Activated CD4-positive, alpha-beta T cell treated with anti-CD3 and anti-CD28 coated beads, Interleukin-2, amount 10 ng/mL, durations not matched to agents 7 days and 5 days (primary cell): ENCODE measurements at places on chromosomes 3 and 15. TPM values are rescaled to one million over a fixed set of nuclear protein-coding genes. Genes with fewer than 3 reads are reported as not detected.

- H3K36me3 ChIP-seq, result peaks cover 44% of the 10 kb centered on the region
- no peaks in the 10 kb centered on the region for H3K27me3 ChIP-seq
- peaks cover 93% of the 10 kb centered on the region for H3K4me1 ChIP-seq
- H3K27ac ChIP-seq, result no peak overlapping the region
- DNase-seq, result no peak
Observed at GRCh38 chr15:66405007-66405406, 18.3 kb downstream of the MAP2K1 start.

The MTFMT gene
- 15.9 TPM for total RNA-seq

- H3K27me3 ChIP-seq, result peaks cover 7% of the 10 kb centered on the region
- H3K36me3 ChIP-seq, result no peaks in the 10 kb centered on the region
- H3K4me3 ChIP-seq, result no peak overlapping the region
- no peak for DNase-seq
Observed at GRCh38 chr3:64303881-64304280, 78.6 kb upstream of the PRICKLE2 start.

- H3K36me3 ChIP-seq, result no peaks in the 10 kb centered on the region
- H3K4me1 ChIP-seq, result peaks cover 6% of the 10 kb centered on the region
- H3K4me3 ChIP-seq, result no peak overlapping the region
- no peak for DNase-seq
- H3K27ac ChIP-seq, result no peak overlapping the region
- H3K27me3 ChIP-seq, result peaks cover 2% of the 10 kb centered on the region
Observed at GRCh38 chr15:55661428-55661827, 73.3 kb upstream of the PYGO1 start.

- no peaks in the 10 kb centered on the region for H3K4me1 ChIP-seq
- peaks cover 7% of the 10 kb centered on the region for H3K27me3 ChIP-seq
- H3K36me3 ChIP-seq, result no peaks in the 10 kb centered on the region
- H3K4me3 ChIP-seq, result no peak overlapping the region
- H3K27ac ChIP-seq, result no peak overlapping the region
- no peak for DNase-seq
Observed at GRCh38 chr3:56131974-56132590, 336.2 kb downstream of the ERC2 start.

The CLN6 gene
- total RNA-seq, result 57.6 TPM

DNA sequence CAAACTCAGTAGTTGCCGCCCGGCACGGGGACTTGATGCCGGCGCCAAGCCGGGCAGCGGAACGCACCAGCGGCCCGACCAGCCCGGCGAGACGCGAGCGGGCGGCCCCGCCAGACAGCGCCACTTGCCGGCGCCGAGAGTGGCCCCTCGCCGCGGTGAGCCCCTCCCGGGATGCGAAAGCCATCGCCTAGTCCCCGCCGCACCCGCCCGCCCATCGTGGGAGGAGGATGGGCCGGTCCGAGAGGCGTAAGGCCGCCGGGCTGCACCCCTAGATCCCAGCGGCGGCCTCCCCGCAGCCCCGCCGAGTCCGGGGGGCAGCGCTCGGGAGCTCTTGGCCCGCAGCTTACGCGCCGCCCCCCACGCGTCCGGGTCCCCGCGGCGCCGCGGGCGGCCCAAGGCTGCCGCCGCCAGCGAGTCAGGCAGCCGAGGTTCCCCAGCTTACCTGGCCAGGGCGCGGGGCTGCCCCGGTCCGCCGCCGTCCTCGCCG is 609 bp downstream of the GOLGA8A start:
- H3K27ac ChIP-seq, result peak overlapping the region; percentile 90
- H3K36me3 ChIP-seq, result peaks cover 23% of the 10 kb centered on the region
- H3K4me3 ChIP-seq, result peak overlapping the region; percentile 87
- peak; percentile 51 for DNase-seq
- peaks cover 23% of the 10 kb centered on the region for H3K4me1 ChIP-seq
- peaks cover 6% of the 10 kb centered on the region for H3K27me3 ChIP-seq

- H3K4me3 ChIP-seq, result no peak overlapping the region
- DNase-seq, result no peak
- peaks cover 27% of the 10 kb centered on the region for H3K4me1 ChIP-seq
- H3K27me3 ChIP-seq, result no peaks in the 10 kb centered on the region
- peak overlapping the region; percentile 86 for H3K27ac ChIP-seq
Observed at GRCh38 chr3:123584284-123584987, 417 bp downstream of the HACD2 start.

- peaks cover 5% of the 10 kb centered on the region for H3K27me3 ChIP-seq
- H3K27ac ChIP-seq, result no peak overlapping the region
- no peaks in the 10 kb centered on the region for H3K36me3 ChIP-seq
- H3K4me3 ChIP-seq, result no peak overlapping the region
- H3K4me1 ChIP-seq, result peaks cover 11% of the 10 kb centered on the region
Observed at GRCh38 chr3:196323016-196323415, 5.0 kb upstream of the DYNLT2B start.

GRCh38 chr15:49306551-49306950 is 116.5 kb upstream of the FGF7 start:
- no peaks in the 10 kb centered on the region for H3K4me1 ChIP-seq
- H3K4me3 ChIP-seq, result no peak overlapping the region
- peaks cover 42% of the 10 kb centered on the region for H3K36me3 ChIP-seq
- no peaks in the 10 kb centered on the region for H3K27me3 ChIP-seq

DNA sequence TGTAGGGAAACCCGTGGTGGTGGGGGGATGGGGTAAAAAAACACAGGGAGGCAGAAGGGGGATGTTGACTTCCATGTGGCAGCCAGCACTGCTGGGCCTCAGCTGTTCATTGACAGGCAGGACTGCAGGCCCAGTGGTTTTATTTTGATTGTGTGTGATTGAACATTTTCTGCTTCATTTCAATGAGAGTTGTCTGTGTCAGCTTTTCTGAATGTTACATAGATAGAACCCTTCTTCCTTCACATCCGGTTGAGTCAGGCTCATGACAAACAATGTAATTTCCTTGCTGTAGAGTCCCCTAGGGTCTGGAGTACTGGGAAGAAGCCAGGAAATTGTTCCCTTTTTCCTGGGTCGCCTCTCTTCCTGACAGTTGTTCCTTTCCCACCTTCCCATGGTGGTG is 8.2 kb upstream of the RPP25 start:
- DNase-seq, result no peak
- peaks cover 14% of the 10 kb centered on the region for H3K4me1 ChIP-seq
- peaks cover 14% of the 10 kb centered on the region for H3K27me3 ChIP-seq
- H3K36me3 ChIP-seq, result no peaks in the 10 kb centered on the region
- H3K27ac ChIP-seq, result no peak overlapping the region
- H3K4me3 ChIP-seq, result no peak overlapping the region

The CMTM7 gene
- total RNA-seq, result 45.9 TPM

The LRTM1 gene
- total RNA-seq, result not detected

The CCDC54 gene
- total RNA-seq, result not detected

DNA sequence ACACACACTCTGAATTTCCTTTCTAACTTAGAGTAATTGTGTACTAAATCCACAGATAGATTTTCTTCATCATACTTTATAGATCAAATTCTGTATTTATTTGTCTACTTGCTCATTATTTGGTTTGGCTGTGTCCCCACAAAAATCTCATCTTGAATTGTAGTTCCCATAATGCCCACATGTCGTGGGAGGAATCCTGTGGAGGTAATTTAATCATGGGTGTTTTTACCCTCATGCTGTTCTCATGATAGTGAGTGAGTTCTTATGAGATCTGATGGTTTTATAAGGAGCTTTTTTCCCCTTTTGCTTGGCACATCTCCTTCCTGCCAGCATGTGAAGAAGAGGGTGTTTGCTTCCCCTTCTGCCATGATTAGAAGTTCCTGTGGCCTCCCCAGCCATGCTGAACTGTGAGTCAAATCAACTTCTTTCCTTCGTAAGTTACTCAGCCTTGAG is 198.3 kb upstream of the TGFBR2 start:
- H3K36me3 ChIP-seq, result peaks cover 4% of the 10 kb centered on the region
- no peak overlapping the region for H3K27ac ChIP-seq
- H3K4me1 ChIP-seq, result no peaks in the 10 kb centered on the region
- H3K27me3 ChIP-seq, result no peaks in the 10 kb centered on the region
- no peak overlapping the region for H3K4me3 ChIP-seq
- no peak for DNase-seq

GRCh38 chr3:134482622-134483021 is 3.2 kb downstream of the ANAPC13 start:
- DNase-seq, result no peak
- no peak overlapping the region for H3K4me3 ChIP-seq
- H3K36me3 ChIP-seq, result peaks cover 44% of the 10 kb centered on the region
- H3K27ac ChIP-seq, result no peak overlapping the region
- no peaks in the 10 kb centered on the region for H3K27me3 ChIP-seq

The ZNF80 gene
- 0.10 TPM for total RNA-seq

The CLDN18 gene
- not detected for total RNA-seq

GRCh38 chr3:126782536-126782935 is 78.5 kb downstream of the CHCHD6 start:
- no peak overlapping the region for H3K27ac ChIP-seq
- H3K27me3 ChIP-seq, result no peaks in the 10 kb centered on the region
- peaks cover 8% of the 10 kb centered on the region for H3K4me1 ChIP-seq
- no peaks in the 10 kb centered on the region for H3K36me3 ChIP-seq
- no peak overlapping the region for H3K4me3 ChIP-seq

GRCh38 chr15:59158701-59159034 is 48.0 kb upstream of the LDHAL6B start:
- H3K4me1 ChIP-seq, result no peaks in the 10 kb centered on the region
- no peak overlapping the region for H3K4me3 ChIP-seq
- no peak overlapping the region for H3K27ac ChIP-seq
- H3K36me3 ChIP-seq, result no peaks in the 10 kb centered on the region

The CPB1 gene
- not detected for total RNA-seq

DNA sequence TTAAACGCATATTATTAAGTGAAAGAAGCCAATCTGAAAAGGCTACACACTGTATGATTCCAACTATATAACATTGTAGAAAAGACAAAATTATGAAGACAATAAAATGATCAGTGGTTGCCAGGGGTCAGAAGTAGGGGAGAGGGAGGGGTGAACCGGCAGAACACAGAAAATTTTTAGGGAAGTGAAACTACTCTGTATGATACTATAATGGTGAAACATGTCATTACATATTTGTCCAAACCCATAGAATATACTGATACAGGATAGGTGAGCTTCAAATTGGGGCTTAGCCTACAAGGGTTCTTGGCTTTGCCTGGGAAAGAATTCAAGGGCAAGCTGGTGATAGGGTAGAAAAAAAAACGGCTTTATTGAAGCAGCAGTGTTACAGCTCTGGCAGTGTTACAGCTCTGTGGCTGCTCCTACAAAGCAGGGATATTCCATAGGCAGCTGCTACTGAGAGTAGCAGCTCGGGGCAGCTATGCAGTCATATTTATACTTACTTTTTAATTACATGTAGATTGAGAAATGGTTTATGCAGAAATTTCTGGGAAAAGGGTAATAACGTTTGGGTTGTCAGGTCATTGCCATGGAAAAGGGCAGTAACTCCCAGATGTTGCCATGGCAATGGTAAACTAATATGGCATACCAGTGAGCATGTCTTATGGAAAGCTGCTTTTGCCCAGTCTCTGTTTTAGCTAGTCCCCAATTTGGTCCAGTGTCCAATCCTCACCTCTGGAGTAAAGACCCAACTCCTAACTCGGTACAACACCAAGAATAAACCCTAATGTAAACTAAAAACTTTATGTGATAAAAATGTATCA is 125.1 kb upstream of the SLC25A36 start:
- DNase-seq, result no peak
- peaks cover 4% of the 10 kb centered on the region for H3K27me3 ChIP-seq
- H3K4me1 ChIP-seq, result no peaks in the 10 kb centered on the region
- no peak overlapping the region for H3K4me3 ChIP-seq
- H3K36me3 ChIP-seq, result no peaks in the 10 kb centered on the region
- H3K27ac ChIP-seq, result no peak overlapping the region

DNA sequence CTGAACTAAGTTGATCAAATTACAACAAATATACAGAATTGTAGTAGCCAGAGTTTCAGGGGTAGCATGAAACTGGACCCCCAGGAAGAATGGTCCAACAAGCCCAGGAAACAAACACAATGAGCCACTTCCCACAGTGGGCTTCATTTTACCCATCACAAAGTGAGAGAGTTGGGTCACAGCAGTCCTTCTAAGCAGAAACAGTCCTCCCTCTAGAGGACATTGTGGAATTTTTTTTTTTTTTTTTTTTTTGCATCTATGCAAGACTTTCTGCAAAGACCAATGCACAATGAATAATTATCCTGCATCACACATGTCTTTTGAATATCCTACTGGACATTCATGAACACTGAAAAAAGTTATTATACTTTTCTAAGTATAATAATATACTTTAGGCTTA is 73.8 kb upstream of the ATP13A5 start:
- no peak for DNase-seq
- H3K4me3 ChIP-seq, result no peak overlapping the region
- H3K27ac ChIP-seq, result no peak overlapping the region
- H3K36me3 ChIP-seq, result no peaks in the 10 kb centered on the region

- H3K4me3 ChIP-seq, result no peak overlapping the region
- DNase-seq, result no peak
- H3K36me3 ChIP-seq, result no peaks in the 10 kb centered on the region
- peaks cover 14% of the 10 kb centered on the region for H3K27me3 ChIP-seq
Observed at GRCh38 chr15:80384432-80384831, 19.8 kb upstream of the ARNT2 start.
